ENCODE measurements at places on chromosomes 3 and 15. TPM values are rescaled to one million over a fixed set of nuclear protein-coding genes. Genes with fewer than 3 reads are reported as not detected.
A peak's percentile ranks its signal among the peaks of the same experiment; 100 is the strongest.

DUOXA2 gene
- total RNA-seq, result 48.4 TPM

DNA sequence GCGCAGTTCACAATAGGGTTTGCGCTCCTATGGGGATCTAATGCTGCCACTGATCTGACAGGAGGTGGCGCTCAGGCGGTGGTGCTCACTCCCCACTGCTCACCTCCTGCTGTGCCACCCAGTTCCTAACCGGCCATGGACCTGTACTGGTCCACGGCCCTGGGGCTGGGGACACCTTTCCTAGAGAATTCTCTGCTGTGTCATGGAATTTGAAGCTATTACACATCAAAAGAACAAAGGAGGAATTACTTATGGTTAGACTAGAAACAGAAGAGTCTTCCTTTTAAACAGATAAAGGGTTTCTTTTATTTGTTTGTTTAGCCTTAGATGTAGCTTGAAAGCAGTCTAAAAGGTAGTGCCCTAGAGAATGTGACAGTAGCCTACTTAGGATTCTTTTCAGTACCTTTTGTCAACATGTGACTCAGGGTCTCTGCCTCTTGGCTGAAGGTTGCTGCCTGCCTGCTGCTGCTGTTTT lies 50.3 kb downstream of the PAK2 start:
- no peak overlapping the region for H3K4me3 ChIP-seq
- DNase-seq, result no peak
- H3K27me3 ChIP-seq, result no peaks in the 10 kb centered on the region
- H3K27ac ChIP-seq, result no peak overlapping the region
- H3K36me3 ChIP-seq, result no peaks in the 10 kb centered on the region
- H3K4me1 ChIP-seq, result peaks cover 5% of the 10 kb centered on the region

GRCh38 chr3:138846262-138846791 lies 11.6 kb upstream of the PIK3CB start:
- no peak for DNase-seq
- peak overlapping the region; percentile 94 for H3K27ac ChIP-seq
- no peak overlapping the region for H3K4me3 ChIP-seq

FBXL22 gene
- total RNA-seq, result 3.8 TPM

C3orf49 gene
- total RNA-seq, result not detected

DNA sequence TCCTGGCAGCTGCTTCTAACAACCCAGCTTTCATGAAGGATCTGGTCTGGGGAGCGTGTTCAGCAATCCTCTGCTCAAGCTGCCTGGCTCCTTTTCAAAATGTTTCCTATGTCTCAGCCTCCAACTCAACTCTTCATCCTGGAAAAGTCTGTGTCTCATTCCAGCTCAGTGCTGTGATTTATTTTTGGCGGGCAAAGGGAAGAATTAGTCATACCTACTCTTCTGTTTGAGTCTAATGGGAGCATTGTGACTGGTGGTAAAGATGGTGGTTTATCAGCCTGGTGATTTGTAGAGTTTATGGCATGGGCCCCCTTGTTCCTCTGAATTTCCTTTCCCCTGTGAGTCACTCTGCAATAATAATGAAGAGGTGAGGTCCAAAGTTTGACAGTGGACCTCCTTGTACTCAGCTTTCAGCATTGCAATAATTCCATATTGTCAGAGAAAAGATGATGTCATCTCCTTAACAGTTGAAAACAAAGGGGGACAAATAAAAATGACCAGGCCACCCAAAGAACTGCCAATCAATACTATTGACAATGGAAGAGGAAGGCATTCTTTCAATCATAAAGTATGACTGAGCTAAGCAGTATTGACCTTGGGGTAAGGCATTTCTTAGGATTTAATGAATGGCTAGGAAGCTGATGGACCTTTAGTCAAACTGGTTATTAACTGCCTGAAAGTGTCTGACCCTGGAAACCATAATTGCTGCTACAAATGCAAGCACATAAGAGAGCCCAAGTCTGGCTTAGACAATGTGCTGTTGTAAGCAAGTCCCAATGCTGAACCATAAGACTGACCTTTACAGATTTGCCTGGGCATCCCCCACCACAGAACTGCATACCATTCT lies 204.7 kb upstream of the MCTP2 start:
- H3K27me3 ChIP-seq, result no peaks in the 10 kb centered on the region
- H3K36me3 ChIP-seq, result no peaks in the 10 kb centered on the region
- H3K4me3 ChIP-seq, result no peak overlapping the region
- no peak overlapping the region for H3K27ac ChIP-seq
- DNase-seq, result no peak

DNA sequence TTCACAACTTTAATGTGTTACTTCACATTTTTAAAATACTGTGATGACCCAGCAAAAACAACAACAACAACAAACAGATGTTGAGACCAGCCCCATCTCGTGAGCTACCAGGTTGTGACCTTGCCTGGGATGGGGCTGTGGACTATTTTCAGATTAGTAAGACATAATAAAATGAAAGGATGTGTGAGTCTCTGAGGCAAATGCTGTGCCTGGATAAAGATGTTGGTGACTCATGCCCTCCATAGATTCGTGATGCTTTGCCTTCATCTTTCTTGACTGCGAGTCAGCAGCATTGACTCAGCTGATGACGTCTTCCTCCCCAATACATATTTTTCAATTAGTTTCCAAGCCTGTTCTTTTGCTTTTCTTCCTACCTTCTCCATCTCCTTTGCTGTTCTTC lies 453.0 kb upstream of the CFAP20DC start:
- no peaks in the 10 kb centered on the region for H3K36me3 ChIP-seq
- DNase-seq, result no peak
- no peaks in the 10 kb centered on the region for H3K27me3 ChIP-seq
- no peak overlapping the region for H3K4me3 ChIP-seq
- H3K27ac ChIP-seq, result no peak overlapping the region

- no peaks in the 10 kb centered on the region for H3K36me3 ChIP-seq
- H3K27ac ChIP-seq, result peak overlapping the region; percentile 39
- H3K4me1 ChIP-seq, result peaks cover 57% of the 10 kb centered on the region
Observed at GRCh38 chr15:78035321-78035751, 42.2 kb downstream of the TBC1D2B start.

DNA sequence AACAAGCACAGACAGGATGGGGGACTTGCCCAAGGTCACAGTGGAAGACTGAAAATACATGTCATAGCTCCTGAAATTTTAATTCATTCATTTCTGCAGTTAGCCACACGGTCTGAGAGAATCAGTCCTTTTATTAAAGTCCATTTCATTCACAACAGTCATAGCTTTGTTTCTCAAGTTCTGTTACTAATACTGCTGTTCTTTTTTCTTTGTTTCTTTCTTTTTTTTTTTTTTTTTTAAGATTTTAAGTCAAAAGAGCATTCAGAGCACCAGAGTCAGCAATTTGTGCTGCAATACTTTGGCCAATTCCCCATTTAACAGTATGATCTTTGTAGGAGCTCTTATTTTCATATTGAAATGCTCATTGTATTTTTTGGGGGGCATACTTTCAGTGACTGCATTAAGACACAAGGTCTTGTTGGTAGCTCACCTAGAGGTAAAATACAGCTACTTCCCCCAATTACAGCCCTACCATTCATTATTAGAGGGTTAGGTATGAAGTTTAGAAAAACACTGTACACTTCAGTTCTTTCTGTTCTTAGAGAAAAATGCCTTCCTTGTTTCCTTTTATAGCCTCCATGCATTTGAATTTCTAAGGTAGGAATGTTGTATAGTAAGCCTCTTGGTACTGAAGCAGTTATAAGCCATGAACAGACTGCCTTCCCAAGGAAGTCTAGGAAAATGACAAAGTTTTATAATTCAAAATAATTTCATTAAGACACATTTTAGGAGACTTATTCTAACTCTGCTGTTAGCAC lies 9.6 kb downstream of the GALK2 start:
- no peak for DNase-seq
- H3K27ac ChIP-seq, result no peak overlapping the region
- H3K4me1 ChIP-seq, result peaks cover 8% of the 10 kb centered on the region
- no peak overlapping the region for H3K4me3 ChIP-seq
- no peaks in the 10 kb centered on the region for H3K27me3 ChIP-seq
- no peaks in the 10 kb centered on the region for H3K36me3 ChIP-seq

CPN2 gene
- not detected for total RNA-seq

DNA sequence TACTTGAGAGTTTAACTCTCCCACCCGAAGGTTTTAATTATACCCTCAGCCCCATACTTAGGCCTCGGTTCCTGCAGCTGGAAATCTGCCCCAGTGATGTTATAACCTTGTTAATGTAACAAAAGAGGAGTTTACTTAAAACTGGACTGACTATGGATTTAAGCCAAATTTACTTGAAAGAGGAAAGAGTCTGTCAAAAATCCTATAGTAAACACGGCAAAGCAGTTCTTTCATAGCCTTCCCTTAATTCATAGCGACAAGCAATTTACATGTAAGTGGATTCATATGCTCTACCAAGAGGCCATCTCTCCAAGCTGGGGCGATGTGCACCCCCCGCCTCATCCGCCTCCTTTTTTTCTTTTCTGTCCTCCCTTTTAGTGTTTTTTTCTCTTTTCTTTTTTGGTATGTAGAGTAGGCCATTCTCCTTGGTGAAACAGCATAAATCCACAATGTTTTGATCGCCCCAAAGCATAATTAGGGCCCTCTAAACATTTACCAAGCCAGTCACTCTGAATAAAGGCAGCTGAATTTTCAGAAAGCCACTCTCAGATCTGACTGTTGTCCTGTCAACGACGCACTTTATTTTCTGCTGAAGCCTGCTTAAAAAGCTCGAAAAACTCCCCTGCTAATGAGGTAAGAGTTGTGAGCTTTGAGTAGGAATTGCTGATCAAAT lies 373.1 kb upstream of the WNT5A start:
- H3K27ac ChIP-seq, result peak overlapping the region; percentile 76
- no peaks in the 10 kb centered on the region for H3K27me3 ChIP-seq
- peaks cover 48% of the 10 kb centered on the region for H3K4me1 ChIP-seq
- DNase-seq, result no peak
- H3K4me3 ChIP-seq, result no peak overlapping the region

GRCh38 chr15:73822998-73823397 lies 50.4 kb upstream of the TBC1D21 start:
- no peaks in the 10 kb centered on the region for H3K4me1 ChIP-seq
- no peaks in the 10 kb centered on the region for H3K27me3 ChIP-seq
- DNase-seq, result peak; percentile 13
- H3K36me3 ChIP-seq, result no peaks in the 10 kb centered on the region
- H3K4me3 ChIP-seq, result no peak overlapping the region
- H3K27ac ChIP-seq, result no peak overlapping the region

DNA sequence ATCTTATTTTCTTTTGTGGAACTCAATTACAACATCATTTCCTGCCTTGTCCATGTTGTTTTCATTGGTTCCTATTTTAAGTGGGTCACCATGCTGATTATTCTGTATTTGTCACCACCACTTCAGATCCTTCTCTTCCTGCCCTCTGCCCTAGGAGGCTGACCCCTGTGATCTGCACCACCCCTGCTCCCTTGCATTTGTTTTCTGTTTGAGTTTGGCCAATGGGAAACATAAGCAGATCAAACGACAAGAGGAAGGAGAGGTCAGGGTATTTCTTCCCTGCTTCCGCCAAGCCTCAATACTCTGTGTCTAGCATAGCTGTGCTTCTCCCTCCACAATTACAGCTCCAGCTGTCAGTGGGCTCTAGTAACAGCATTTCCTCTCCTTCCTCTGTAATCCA lies 71.6 kb downstream of the IMPG2 start:
- DNase-seq, result no peak
- H3K27ac ChIP-seq, result no peak overlapping the region
- no peaks in the 10 kb centered on the region for H3K36me3 ChIP-seq
- no peaks in the 10 kb centered on the region for H3K4me1 ChIP-seq
- no peaks in the 10 kb centered on the region for H3K27me3 ChIP-seq
- no peak overlapping the region for H3K4me3 ChIP-seq

GRCh38 chr3:13280811-13281506 lies 139.2 kb downstream of the NUP210 start:
- DNase-seq, result no peak
- peaks cover 3% of the 10 kb centered on the region for H3K4me1 ChIP-seq
- peak overlapping the region; percentile 56 for H3K27ac ChIP-seq
- peaks cover 3% of the 10 kb centered on the region for H3K27me3 ChIP-seq

DNA sequence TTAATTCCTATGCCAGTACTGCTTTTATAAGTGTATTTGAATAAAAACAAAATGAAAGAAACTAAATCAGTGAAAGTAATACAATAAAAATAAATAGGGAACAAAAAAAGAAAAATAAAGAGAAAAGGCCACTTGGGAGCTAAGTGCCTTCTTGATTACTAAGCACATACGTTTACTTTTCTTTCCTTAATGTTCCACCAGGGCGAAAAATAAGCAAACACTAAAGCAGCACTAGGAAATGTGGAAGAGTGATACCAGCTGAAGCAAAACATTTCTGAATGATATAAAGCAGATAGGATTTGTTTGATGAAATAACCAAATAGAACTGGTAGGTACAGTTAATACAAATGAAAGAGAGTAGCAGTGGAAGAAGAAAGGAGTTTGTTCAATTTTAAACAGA lies 132.8 kb upstream of the ZPLD1 start:
- H3K4me3 ChIP-seq, result no peak overlapping the region
- no peaks in the 10 kb centered on the region for H3K36me3 ChIP-seq
- no peak overlapping the region for H3K27ac ChIP-seq

TRIM71 gene
- 0.15 TPM for total RNA-seq

GRCh38 chr15:39860200-39860599 lies 59.9 kb downstream of the GPR176 start:
- H3K27ac ChIP-seq, result no peak overlapping the region
- H3K4me3 ChIP-seq, result no peak overlapping the region
- peak; percentile 5 for DNase-seq
- no peaks in the 10 kb centered on the region for H3K4me1 ChIP-seq

ADPRH gene
- 16.0 TPM for total RNA-seq

DNA sequence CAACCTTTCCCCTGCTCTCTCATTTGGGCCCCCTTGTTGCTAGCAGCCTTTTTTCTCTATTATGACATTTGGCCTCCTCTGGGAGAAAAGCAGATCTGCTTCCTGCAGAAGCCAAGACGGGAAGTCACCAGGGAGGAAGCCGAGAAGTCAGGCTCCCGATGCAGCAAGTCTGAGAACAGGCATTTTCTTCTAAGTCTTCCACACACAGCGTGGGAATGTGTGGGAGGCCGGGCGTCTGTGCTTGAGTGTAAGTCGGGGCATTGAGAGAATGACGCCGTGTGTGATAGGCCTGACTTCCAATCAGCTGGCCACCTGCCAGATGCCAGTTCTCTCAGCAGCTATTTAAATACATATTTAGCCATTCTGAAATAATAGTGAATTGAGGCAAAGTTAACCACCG lies 75.8 kb upstream of the FAM98B start:
- no peaks in the 10 kb centered on the region for H3K4me1 ChIP-seq
- peak; percentile 10 for DNase-seq
- peak overlapping the region; percentile 18 for H3K27ac ChIP-seq
- no peaks in the 10 kb centered on the region for H3K36me3 ChIP-seq
- H3K4me3 ChIP-seq, result no peak overlapping the region

ZNF860 gene
- 0.67 TPM for total RNA-seq
